ENCODE measurements at places on chromosomes 12 and 14.
A peak's percentile ranks its signal among the peaks of the same experiment; 100 is the strongest.

- DNase-seq = peak; percentile 65
Measured at GRCh38 chr14:81565441-81566290, 32.0 kb upstream of the SEL1L start.

GRCh38 chr12:116692605-116693004 lies 45.3 kb downstream of the SPRING1 start:
- no peak for DNase-seq

GRCh38 chr12:122423258-122424165 lies 1.0 kb upstream of the CLIP1 start:
- DNase-seq = peak; percentile 68

GRCh38 chr14:82759656-82760055 lies 1226.0 kb upstream of the SEL1L start:
- DNase-seq = no peak

GRCh38 chr12:109169686-109170085 lies 53.3 kb downstream of the ACACB start:
- peak; percentile 33 for DNase-seq

DNA sequence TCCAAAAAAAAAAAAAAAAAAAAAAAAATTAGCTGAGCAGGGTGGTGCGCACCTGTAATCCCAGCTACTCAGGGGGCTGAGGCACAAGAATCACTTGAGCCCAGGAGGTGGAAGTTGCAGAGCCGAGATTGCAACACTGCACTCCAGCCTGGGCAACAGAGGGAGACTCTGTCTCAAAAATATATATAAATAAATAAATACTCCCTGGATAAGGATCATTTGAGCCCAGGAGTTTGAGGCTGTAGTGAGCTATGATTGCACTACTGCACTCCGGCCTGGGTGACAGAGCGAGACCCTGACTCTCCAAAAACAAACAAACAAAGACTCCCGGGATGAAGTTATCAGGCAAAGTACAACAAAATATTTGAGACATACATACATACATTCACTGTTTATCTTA lies 3.3 kb upstream of the NAA25 start:
- no peak for DNase-seq

- peak; percentile 25 for DNase-seq
Measured at GRCh38 chr14:49992901-49993339, 100.0 kb downstream of the ARF6 start.

Measured in DMS53 (cell line).